NCI-H1105 treated with DMSO at 0.1 percent for 48 hours (cell line): ENCODE measurements at places on chromosomes 12 and 14.

- DNase-seq, result no peak
These were observed 150.9 kb upstream of the PLEKHG7 start for GRCh38 chr12:92551853-92552397.

GRCh38 chr12:75781532-75782046, 250.0 kb downstream of the PHLDA1 start:
- DNase-seq, result no peak

DNA sequence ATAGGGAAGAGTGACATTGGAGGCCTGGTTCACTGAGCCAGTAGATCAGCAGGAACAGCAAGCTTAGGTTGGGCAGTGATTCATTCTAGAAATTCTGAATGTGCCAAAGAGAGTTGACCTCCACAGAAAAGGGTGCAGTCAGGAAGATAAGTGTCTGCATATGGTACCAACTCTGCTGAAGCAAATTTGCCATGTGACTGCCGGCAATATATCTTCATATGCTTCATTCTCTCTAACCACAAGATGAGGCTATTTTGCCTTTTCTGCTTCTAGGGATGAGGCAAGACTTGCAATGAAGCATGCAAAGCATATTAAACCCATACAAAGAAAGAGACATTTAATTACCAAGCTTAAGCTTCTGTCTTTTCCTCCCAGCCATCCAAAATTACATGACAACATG, 13.6 kb downstream of the CCDC198 start:
- no peak for DNase-seq

DNA sequence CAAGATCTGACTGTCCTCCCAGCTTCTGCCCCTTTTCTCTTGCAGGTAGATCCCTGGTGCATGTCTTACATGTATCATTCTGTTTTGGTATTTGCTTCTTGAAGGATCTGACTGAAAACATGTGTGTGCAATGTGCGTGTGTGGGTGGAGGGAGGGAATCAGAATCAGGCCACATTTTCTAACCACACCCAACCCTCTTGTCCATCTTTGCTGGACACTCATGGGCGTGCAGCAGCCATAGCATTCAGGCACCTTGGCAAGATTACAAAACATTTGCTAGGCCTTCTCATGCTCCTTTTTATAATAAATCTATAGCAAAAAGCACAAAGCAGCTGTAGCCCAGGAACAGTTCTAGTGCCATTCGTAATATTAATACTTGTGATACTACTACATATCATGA, 233.6 kb upstream of the E2F7 start:
- DNase-seq, result no peak
